Breast epithelium (tissue), 4 donors: ENCODE measurements at places on chromosomes 6 and 20. TPM values are rescaled to one million over a fixed set of nuclear protein-coding genes. Genes with fewer than 3 reads are reported as not detected.

DNA sequence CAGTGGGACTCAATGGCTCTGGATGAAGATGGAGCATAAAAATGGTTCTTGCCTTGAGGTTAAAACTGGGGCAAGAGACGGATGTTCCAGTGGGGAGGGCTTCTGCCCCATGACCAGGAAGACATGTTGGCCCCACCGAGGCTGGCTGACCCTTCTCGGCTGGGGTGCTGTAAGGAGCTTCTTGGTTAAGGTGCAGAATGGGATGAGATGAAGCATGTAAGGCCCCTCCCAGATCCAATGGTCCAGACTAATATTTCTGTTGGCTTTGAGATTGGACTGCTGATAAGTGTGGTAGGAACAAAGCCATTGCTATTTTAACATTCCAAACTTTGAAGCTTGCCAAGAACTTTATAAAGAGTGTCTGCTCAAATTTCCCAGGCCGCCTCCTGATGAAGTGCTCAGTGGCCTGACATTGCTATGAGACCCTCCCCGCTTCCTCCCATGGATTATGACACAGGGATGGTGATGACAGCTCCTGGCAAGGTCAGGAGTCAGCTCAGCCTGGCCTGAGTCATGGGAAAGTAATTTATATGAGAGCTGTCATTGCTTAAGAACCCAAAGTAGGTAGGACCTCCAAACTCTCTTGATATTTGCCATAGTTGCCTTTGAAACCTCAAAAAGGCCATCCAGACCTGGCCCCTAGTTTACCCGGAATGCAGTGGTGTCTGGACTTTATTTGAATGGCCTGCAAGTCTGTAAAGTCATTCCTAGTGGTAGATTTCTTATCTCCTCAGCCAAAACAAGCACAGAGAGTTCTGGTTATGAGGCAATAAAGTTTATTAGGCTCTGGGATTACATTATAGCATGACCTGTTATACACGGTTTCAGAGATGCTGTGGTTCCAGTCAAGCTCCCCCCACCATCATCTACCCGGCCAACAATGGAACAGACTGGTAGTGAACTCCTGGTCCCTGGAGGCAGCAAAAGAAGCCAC is 55.2 kb downstream of the TGM2 start:
- DNase-seq, result no peak

DNA sequence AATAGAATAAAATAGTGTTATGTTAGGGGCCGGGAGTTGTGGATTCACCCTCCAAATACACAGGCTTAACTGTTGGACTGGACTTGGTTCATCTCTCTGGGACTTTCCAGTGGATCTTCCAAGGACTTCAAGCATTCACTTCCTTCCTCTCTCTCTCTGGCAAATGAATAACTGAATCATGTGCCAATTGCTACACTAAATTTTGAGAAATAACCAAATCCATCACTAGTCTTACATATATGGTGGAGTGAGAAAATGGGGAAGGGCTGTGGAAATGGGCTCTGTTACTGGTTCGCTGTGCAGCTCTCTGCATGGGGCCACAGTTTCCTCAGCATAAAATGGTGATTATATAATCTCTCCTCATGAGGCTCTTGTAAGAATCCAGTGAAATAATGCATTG is 6.8 kb upstream of the KIAA1755 start:
- DNase-seq, result no peak

DNA sequence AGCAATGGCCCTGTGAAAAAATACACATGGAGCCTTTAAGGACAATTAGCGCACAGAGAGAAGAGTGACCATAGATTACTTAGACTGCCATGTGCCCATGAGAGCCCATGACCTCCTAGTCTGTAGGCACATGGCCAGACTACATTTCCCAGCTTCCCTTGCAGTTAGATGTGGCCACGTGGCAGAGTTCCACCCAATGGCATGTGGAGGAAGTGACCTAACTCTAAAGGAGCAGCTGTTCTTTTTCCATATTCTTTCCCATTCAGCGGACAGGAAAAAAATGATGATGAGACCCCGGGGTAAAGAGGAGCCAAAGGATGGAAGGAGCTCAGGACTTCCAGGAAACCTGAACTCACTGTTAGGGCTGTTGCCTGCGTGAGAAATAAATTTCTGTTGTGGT is 116.6 kb downstream of the CBLN4 start:
- no peak for DNase-seq

- no peak for DNase-seq
Measured at GRCh38 chr6:159053781-159054398, 9.1 kb upstream of the TAGAP start.

The FOXQ1 gene
- total RNA-seq, result 0.16 TPM

- no peak for DNase-seq
Measured at GRCh38 chr20:20593447-20594170, 118.8 kb downstream of the RALGAPA2 start.

DNA sequence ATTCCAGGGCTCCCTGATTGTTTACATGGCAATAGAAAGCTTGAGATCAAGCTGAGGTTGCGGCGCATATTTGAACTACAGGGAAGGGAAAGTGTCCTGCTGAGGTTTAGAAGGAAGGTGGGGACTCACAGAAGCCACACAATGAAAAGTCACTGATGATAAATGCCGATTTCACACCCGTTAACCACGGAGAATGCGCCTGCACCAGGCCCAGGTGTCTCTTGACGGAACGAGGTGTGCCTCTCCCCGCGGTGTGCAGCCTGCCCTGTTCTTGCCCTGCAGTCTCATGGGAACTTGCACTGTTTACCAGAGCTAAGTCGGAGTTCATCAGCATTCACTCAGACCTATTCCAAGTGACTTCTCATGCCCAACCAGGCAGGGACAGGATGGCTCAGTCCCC is 90.3 kb downstream of the LY86 start:
- DNase-seq, result no peak

The TRIM15 gene
- 0.33 TPM for total RNA-seq

The GPR6 gene
- total RNA-seq, result not detected

DNA sequence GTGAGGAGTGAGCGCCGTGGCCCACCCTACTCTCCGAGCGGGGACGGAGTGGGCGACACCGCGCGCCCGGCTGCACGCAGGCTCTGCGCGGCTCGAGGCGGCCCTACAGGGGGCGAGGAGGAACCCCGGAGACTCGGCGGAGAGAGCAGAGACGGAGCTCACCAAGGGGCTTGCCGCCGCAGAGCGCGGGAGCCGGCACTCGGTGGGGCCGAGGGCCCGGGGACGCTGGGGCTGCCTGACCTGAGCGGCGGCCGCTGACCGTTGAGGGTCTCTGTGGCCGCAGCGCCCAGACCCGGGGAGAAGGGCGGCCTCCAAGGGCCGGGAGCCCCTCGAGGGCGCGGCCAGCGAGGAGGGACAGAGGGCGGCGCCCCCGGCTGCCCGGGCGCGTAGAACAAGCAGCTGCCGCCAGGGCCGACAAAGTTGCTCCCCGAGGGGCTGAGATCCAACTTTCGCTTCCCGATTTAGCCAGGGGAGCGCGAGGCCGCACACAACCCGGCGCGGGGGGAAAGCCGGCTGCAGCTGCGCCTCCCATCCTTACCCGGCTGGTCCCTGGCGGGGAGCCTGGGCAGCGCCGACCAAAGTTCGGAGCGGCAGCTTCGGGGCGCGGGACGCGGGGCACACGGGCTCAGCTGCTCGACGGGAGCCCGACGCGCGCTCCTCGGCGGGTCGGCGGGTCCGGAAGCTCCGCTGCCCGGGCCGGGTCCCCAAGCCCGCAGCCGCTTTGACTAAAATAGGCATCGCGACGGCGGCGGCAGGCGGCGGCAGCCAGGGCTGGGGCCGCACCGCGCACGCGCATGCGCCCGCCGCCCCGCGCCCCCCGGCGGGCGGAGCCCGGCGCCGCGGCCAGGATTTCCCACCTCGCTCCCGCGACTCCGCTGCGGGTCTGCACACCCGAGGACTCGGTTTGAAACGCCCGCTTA is 43.1 kb downstream of the POPDC3 start:
- DNase-seq, result no peak

GRCh38 chr6:174036-174435 is 118.3 kb upstream of the DUSP22 start:
- no peak for DNase-seq

DNA sequence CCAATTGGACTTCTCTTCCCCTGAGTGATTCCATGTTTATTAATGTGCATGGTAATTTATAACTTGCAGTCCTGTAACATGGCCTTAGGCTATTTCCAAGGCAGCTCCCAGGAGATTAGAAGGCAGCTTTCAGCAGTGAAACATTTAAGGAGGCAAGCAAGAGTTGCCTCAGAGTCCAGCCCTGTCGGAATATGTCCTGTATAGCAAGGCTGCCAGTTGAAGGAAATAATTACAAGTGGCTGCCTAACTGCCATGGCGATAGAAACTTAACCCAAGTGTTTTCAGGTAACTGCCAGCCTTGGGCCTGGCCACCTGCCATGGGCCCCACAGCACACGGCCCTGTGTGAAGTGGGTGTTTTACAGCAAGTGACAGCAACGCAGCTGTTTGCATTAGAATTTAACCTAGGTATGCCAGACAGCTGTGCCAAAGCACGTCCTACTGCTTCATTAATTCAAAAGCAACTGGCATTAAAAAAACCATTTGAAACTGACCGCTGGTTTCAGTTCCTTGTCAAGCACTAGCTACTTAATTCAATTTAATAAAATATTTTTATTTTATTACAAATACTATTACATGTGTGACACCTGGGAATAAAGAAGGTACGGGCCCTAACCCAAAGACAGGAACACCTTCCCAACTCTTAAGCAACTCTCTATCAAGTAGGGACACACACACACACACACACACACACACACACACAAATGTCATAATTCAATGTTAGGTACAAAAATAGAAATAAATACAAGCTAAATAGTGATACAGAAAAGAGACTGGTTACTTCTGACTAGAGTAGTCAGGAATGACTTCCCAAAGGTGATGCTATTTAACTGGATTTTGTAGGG is 151.8 kb upstream of the HEY2 start:
- no peak for DNase-seq

GRCh38 chr6:131368198-131368911 is 204.7 kb upstream of the ARG1 start:
- DNase-seq, result peak; percentile 43

The DYNLT2 gene
- 2.6 TPM for total RNA-seq

- DNase-seq, result no peak
Measured at GRCh38 chr20:51862796-51863195, 60.5 kb upstream of the SALL4 start.

The PNPLA1 gene
- not detected for total RNA-seq

The NKAPL gene
- 2.3 TPM for total RNA-seq

- no peak for DNase-seq
Measured at GRCh38 chr20:20073801-20074371, 21.6 kb downstream of the CFAP61 start.

The GPX6 gene
- total RNA-seq, result not detected

The TCP11 gene
- not detected for total RNA-seq

The KHDC1L gene
- not detected for total RNA-seq

- no peak for DNase-seq
Measured at GRCh38 chr6:101537753-101538316, 144.3 kb downstream of the GRIK2 start.
